IMR-90 (cell line): ENCODE measurements at places on chromosomes 11 and 22. TPM values are rescaled to one million over a fixed set of nuclear protein-coding genes. Genes with fewer than 3 reads are reported as not detected.

DNA sequence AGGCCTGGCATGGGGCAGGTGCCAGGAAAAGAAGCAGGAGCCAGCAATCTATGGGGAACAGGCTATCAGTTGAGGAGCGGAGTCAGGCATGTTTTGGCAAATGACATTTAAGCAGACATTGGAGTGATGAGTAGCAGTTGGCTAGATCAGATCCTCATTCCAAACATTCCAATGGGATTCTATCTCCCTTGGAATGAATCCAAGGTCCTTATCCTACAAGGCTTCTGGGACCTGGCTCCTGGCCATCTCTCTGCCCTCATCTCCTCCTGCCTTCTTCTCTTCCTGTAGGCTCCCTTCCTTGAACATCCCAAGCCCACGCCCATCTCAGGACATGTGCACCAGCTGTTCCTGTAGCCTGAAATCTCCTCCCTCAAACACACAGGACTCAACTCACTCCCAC, 1074.5 kb downstream of the TBC1D22A start:
- H3K36me3 ChIP-seq: no peaks in the 10 kb centered on the region
- H3K27ac ChIP-seq: no peak overlapping the region
- no peak overlapping the region for H3K4me3 ChIP-seq
- no peak for DNase-seq
- H3K27me3 ChIP-seq: no peaks in the 10 kb centered on the region

DNA sequence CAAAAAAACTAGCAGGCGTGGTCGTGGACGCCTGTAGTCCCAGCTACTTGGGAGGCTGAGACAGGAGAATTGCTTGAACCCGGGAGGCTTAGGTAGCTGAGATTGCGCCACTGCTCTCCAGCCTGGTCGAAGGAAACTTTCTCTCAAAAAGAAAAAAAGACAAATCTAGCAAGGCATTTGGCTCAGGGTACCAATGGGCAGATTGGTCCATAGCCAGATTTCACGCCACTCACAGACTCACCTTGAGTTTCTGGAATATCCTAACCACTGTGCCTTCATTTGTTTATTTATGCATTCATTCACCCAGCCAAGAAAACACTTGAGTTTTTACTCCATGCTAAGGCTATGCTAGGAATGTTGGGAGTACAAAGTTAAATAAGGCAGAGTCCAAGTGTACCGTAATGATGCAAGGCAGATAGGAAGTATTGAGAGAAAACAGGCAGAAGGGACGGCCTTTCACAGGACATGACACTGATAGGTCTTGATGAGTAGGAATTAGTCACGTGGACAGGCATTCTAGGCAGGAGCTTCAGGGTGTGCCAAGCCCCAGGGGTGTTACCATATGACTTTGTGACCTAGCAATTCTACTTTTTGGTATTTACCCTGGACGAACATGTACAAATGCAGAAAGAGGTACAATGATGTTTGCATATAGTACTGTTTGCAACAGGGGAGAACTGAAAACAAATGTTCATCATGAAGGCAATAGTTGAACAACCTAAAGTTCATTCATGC, 3.0 kb upstream of the PACSIN3 start:
- no peaks in the 10 kb centered on the region for H3K36me3 ChIP-seq
- no peak overlapping the region for H3K4me3 ChIP-seq
- H3K27me3 ChIP-seq: no peaks in the 10 kb centered on the region
- DNase-seq: peak; percentile 86

- no peaks in the 10 kb centered on the region for H3K27me3 ChIP-seq
- no peak for DNase-seq
- no peaks in the 10 kb centered on the region for H3K4me1 ChIP-seq
- no peak overlapping the region for H3K27ac ChIP-seq
- H3K4me3 ChIP-seq: no peak overlapping the region
Observed at GRCh38 chr11:68527585-68527984, 67.0 kb downstream of the PPP6R3 start.

DNA sequence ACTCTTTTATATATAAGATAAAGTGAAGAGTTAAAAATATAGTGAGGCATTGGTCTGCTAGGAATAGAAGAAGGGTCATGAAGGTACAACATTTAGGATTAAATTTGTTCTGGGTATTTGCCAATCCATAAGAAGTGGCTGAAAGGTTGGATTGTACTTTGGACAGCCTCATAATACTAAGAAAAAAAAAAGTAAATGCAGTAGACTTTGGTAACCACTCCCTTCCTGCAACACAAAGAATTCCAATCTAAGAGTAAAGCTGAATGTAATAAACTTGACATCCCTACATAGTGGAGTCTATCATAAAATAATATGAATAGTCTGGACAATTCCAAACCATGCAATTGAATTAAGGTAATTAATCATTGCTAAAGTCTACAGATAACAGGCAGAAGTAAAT, 2294.4 kb downstream of the LRRC4C start:
- H3K27ac ChIP-seq: no peak overlapping the region
- H3K36me3 ChIP-seq: no peaks in the 10 kb centered on the region
- no peak for DNase-seq
- H3K4me3 ChIP-seq: no peak overlapping the region

NNMT gene
- 74.7 and 108 TPM in 2 replicates for total RNA-seq

- H3K4me1 ChIP-seq: no peaks in the 10 kb centered on the region
- no peak overlapping the region for H3K27ac ChIP-seq
- no peak for DNase-seq
- no peak overlapping the region for H3K4me3 ChIP-seq
- no peaks in the 10 kb centered on the region for H3K27me3 ChIP-seq
- H3K36me3 ChIP-seq: peaks cover 3% of the 10 kb centered on the region
Observed at GRCh38 chr11:94477624-94478023, 16.0 kb downstream of the MRE11 start.

GRCh38 chr22:45575607-45576272, 73.1 kb downstream of the FBLN1 start:
- peaks cover 51% of the 10 kb centered on the region; the same call in 1 of the 2 replicates for H3K36me3 ChIP-seq
- H3K4me3 ChIP-seq: no peak overlapping the region
- no peaks in the 10 kb centered on the region for H3K27me3 ChIP-seq
- H3K27ac ChIP-seq: no peak overlapping the region
- DNase-seq: no peak

- H3K27ac ChIP-seq: no peak overlapping the region
- H3K36me3 ChIP-seq: no peaks in the 10 kb centered on the region
- peaks cover 46% of the 10 kb centered on the region for H3K27me3 ChIP-seq
- no peak overlapping the region for H3K4me3 ChIP-seq
- no peaks in the 10 kb centered on the region for H3K4me1 ChIP-seq
Observed at GRCh38 chr11:57399221-57399620, 8.8 kb upstream of the PRG2 start.

GRCh38 chr22:49094151-49094550, 733.5 kb downstream of the BRD1 start:
- H3K27me3 ChIP-seq: no peaks in the 10 kb centered on the region
- H3K36me3 ChIP-seq: no peaks in the 10 kb centered on the region
- H3K27ac ChIP-seq: no peak overlapping the region
- DNase-seq: no peak

TSSK2 gene
- not detected in 2 replicates for total RNA-seq

ALDH3B2 gene
- not detected in 2 replicates for total RNA-seq
